ENCODE measurements at places on chromosomes 1 and 21. TPM values are rescaled to one million over a fixed set of nuclear protein-coding genes. Genes with fewer than 3 reads are reported as not detected.

The LRRN2 gene
- total RNA-seq: 1.1 TPM

GRCh38 chr1:16232316-16232710 is 4.7 kb downstream of the CPLANE2 start:
- H3K36me3 ChIP-seq: peaks cover 17% of the 10 kb centered on the region
- peaks cover 20% of the 10 kb centered on the region for H3K4me1 ChIP-seq
- no peak for DNase-seq
- H3K27me3 ChIP-seq: no peaks in the 10 kb centered on the region

DNA sequence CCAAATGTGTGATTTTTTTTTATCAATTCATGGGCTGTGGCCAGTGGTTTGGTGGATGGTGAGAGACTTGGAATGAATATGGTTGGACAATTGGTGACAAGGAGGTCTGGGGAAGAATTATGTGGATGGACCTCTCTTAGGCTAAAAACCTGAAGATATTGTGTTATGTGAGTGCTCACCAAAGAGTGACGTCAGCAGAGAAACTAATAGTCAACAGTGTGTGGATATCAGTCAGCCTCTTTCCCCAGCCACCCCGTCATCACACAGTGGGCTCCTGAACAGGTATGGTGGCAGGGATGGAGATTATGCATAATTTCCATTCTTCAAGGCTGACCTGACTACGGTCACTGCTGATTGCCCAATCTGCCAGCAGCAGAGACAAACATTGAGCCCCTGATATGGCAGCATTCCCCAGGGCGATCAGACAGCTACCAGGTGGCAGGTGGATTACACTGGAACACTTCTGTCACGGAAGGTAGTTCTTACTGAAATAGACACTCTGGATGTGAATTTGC is 9.2 kb upstream of the OR2G2 start:
- no peaks in the 10 kb centered on the region for H3K27me3 ChIP-seq
- no peak for DNase-seq
- no peak overlapping the region for H3K4me3 ChIP-seq
- H3K4me1 ChIP-seq: no peaks in the 10 kb centered on the region
- H3K36me3 ChIP-seq: no peaks in the 10 kb centered on the region
- H3K27ac ChIP-seq: no peak overlapping the region

The BMP8A gene
- 1.8 TPM for total RNA-seq

GRCh38 chr1:188594542-188595235 is 1765.9 kb downstream of the PLA2G4A start:
- no peak overlapping the region for H3K4me3 ChIP-seq
- DNase-seq: no peak
- no peaks in the 10 kb centered on the region for H3K27me3 ChIP-seq

The CCDC181 gene
- total RNA-seq: 0.62 TPM

GRCh38 chr1:205421798-205422197 is at the start of gene LEMD1:
LEMD1 (minus strand) TSS chr1:205422056; CDS start chr1:205420536, 1,520 bp downstream.
- peaks cover 32% of the 10 kb centered on the region for H3K4me1 ChIP-seq
- H3K36me3 ChIP-seq: no peaks in the 10 kb centered on the region
- no peak for DNase-seq
- no peaks in the 10 kb centered on the region for H3K27me3 ChIP-seq
- H3K4me3 ChIP-seq: no peak within 1 kb of the TSS

GRCh38 chr1:904310-904950 is 19.3 kb upstream of the SAMD11 start:
- peaks cover 20% of the 10 kb centered on the region for H3K4me1 ChIP-seq
- peak; percentile 68 for DNase-seq
- no peak overlapping the region for H3K27ac ChIP-seq
- H3K4me3 ChIP-seq: no peak overlapping the region

The TGFBR3 gene
- 36.7 TPM for total RNA-seq

GRCh38 chr1:203440771-203441170 is 34.8 kb upstream of the PRELP start:
- H3K36me3 ChIP-seq: no peaks in the 10 kb centered on the region
- H3K27ac ChIP-seq: no peak overlapping the region
- no peak overlapping the region for H3K4me3 ChIP-seq
- no peaks in the 10 kb centered on the region for H3K27me3 ChIP-seq

DNA sequence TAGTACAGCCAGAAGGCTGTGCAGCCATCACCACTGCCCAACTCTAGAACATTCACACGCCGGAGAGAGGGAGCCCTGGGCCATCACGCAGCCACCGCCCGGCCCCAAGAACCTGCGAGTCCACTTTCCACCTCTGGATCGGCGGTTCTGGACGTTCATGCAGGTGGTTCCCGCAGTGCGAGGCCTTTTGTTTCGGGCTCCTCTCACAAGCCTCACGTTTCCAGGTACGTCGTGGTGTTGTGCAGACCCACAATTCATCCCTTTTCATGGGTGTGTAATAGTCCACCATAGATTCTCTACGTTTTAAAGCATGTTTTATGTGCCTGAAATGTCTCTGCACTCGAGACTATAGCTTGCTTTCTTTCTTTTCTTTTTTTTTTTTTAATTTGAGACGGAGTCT is 23.6 kb downstream of the COL18A1 start:
- H3K4me1 ChIP-seq: peaks cover 65% of the 10 kb centered on the region
- no peak overlapping the region for H3K27ac ChIP-seq
- no peak overlapping the region for H3K4me3 ChIP-seq
